Vagina (tissue), 2 donors: ENCODE measurements at places on chromosomes 7 and 10.

DNA sequence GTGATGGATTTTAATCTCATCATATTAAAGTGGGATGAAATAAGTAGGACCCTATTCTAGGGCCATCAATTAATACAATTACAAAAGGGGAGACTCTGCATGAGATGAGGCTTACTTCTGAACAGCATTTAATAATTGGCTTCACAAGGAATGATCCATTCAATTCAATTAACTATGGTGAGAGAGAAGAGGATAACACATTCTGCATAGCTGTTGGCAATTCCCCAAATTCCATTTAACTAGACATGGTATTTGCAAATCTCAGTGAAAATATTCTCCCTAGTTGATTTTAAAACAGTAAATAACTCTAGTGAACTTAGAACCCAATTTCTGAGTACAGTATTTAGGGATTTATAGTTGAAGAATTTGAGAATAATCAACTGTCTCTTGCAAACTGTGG lies 145.3 kb downstream of the NOC3L start:
- no peak for DNase-seq

DNA sequence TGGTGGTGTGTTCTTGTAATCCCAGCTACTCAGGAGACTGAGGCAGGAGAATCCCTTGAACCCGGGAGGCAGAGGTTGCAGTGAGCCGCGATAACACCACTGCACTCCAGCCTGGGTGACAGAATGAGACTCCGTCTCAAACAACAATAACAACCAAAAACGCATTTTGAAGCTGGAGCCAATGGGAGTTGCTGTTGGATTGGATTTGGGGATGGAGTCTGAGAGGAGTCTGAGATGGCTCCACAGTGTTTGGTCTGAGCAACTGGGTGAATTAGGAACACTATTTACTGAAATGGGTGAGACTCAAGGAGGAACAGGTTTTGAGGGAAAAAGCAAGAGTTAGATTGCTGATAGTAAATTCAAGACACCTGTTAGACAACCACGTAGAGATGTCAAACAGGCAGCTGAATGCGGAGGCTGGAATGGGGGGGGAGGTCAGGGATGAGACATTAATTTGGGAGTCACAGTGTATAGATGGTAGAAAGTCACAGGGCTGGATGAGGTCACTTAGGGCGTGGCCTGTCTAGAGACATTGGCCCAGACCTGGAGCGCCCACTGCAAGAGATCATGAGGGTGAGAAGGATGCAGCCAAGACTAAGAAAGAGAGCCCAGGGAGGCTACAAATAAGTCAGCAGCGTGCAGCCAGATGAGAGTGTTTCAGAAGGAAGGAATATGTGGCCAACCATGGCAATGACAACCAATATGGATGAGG lies 56.4 kb downstream of the CYCS start:
- no peak for DNase-seq

GRCh38 chr10:61828034-61828433 lies 73.5 kb upstream of the ARID5B start:
- DNase-seq, result no peak

DNA sequence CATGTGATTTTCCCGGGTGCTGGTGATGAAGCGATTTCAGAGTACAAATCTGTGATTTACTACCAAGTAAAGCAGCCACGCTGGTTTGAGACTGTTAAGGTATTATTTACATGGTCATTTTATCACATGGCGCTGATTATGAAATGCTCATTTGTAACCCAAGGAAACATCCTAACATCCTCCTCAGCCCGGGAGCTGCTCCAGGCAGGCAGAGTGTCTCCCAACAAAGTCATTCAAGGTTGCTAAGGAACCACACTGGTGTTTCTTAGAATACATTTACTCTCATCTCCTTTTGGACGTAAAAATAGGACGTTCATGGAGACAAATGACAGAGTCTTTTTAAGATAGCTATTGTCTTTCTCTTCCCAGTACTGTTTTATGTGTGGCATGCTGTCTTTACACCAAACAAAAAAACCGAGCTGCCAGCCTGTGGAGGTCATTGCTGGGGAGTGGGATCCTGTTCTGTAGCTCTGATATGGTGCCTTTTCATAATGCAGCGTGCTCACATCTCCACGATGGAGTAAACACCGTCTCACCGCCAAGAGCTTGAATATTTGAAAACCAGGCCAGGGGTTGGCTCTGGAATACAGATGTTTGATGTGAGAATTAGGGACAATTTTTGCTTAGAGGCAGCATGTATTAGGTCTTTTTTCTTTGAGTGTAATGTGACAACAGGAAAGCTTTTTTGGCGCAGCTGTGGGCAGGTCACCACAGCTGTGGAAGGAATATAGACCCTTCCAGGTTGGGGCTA lies 119.6 kb downstream of the DOCK1 start:
- DNase-seq, result peak; percentile 87

DNA sequence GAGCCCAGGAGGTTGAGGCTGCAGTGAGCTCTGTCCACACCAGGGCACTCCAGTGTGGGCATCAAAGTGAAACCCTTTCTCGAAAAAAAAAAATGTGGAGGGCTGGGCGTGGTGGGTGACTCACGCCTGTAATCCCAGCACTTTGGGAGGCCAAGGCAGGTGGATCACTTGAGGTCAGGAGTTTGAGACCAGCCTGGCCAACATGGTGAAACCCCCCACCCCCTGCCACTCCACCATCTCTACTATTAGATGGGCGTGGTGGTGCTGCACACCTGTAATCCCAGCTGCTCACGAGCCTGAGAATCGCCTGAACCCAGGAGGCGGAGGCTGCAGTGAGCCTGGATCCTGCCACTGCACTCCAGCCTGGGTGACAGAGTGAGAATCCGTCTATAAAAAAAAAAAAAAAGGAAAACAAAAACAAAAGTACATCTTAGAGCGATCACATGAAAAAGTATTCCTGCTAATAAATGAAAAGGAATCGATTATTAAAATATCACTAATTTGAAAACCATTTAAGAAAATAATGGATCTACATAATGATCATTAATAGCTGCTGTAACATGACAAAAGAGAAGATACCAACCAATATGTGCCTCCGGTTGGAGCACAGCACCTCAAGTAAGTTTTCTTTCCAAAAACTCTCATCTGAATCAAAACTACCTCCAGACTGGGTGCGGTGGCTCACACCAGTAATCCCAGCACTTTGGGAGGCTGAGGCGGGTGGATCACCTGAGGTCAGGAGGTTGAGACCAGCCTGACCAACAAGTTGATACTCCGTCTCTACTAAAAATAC lies 4.9 kb downstream of the HNRNPF start:
- no peak for DNase-seq

DNA sequence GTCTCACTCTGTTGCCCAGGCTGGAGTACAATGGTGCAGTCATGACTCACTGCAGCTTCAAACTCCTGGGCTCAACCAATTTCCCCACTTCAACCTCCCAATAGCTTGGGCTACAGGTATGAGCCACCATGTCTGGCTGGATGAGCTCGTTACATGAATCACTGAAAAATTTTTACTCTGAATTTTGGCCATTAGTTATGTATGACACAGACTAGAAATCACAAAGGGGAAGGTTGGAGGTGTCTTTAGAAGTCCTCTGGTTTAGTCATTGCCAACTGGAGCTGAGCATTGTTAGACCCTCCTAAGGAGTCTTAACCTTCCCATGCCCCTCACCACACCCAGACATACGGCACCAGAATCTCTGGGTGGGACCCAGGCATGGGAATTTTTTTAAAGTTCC lies 34.7 kb downstream of the SVIL start:
- DNase-seq, result no peak

DNA sequence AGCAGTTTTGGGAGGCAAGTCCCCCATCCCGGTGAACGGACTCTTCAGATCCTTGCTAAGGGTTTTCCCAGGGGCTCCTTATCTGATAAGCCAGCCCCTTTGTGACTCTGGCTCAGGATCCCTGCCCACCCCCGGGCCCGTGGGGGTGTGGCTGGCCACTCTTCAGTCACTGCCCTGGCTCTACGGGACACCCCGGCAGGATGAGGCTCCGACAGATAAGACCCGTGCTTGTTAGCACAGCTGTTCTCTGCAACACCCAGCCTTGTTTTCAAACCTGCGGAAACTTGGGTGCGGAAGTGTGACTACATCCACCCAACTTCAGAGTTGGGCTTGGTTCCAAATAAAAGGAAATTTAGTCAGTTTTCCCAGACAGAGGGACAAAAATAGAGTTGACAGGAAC lies 66.7 kb upstream of the PODXL start:
- DNase-seq, result no peak

DNA sequence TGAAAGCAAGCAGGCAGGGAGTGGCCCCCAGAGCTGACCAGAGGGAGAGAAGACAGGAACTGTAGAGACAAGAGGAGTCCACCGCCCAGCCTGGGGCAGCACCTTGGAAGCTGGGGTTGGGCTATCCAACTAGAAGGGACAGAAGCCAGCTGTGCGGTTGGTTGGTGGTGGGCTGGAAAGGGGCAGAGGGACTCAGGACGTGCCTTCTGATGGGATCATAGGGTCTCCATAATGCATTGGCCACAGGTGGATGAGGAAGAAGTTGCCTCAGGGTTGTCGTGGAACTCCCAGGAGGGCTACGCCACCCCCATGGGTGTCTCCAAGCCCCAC lies 114.0 kb upstream of the RET start:
- DNase-seq, result no peak

- no peak for DNase-seq
Measured at GRCh38 chr7:145831616-145832206, 284.9 kb upstream of the CNTNAP2 start.

DNA sequence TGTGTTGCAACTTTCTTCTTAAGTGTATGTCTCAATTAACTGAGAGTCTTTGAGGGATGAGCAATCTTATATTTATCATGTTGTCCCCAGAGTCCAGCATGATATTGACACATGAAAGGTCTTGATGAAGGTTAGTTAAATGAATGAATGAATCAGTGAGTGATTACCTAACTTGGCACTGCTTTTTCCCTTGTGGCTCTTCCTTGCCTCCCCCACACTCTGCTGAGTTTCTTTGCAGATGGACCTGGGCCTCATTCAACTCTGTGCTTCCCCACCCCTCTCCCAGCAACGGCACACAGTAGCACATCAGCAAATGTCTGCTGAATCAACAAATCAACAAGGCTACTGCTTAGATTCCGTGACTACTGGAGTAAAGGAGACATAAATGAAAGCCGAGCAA lies 235.1 kb upstream of the CXCL12 start:
- DNase-seq, result no peak

DNA sequence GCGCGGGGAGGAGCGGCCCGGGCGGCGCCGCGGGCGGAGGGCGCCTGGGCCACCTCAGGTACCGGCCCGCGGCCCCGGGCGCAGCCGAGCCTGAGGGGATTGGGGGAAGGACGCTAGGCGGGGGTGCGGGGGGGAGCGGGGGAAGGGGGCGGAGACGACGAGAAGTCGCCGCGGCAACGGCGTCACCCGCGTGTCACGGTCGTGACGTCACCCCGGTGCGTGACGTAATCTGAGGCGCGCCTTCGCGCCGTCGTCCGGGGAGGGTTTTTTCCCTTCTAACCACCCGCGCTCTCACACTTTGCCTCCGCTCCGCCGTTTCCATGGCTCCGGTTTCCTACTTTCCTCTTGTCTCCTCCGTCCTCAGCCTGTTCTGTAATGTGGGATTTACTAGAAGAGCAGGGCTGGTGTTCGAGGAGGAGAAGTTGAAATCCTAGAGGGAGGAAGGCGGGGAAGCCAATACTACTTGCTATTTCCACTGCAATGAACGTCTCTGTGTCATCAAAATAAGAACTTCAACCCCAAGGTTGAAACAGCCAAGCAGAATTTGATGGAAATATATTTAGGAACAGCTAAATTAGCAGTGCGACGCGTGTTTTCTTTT lies at the start of gene BRAF:
BRAF (minus strand) TSS at position 109 of the 601 bp plus-strand sequence. CDS start 226 bp downstream, outside the sequence.
- DNase-seq, result no peak

DNA sequence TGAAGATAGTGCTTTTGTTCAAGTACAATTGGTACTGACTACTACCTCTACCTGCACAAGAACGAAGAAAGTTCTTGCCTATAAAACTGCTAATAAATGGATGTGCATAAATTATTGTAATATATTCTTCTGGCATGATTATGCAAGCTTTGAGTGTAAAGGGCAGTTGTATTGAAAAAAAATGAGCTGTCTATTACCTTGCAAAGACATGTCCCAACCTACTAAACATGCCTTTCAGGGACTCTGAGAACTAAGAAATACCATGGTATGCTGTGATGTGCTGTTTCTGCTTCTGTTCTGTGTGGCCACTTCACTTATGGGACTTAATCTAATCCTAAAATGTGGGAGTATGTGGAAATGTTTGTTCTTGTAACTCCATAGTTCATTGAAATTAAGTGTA lies 1083.4 kb downstream of the LRMDA start:
- no peak for DNase-seq

- DNase-seq, result no peak
Measured at GRCh38 chr7:139753081-139753692, 24.6 kb downstream of the HIPK2 start.

DNA sequence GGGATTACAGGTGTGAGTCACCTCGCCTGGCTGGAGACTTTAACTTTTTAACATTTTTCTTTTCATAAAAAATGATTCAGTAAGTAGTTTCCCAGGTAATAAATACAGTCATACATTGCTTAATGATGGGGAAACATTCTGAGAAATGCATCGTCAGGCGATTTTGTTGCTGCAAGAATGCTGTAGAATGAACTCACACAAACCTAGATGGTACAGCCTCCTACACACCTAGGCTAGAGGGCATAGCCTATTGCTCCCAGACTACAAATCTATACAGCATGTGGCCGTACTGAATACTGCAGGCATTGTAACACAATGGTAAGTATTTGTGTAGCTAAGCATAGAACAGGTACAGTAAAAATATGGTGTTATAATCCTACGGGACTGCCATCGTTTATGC lies 108.5 kb upstream of the SFMBT2 start:
- no peak for DNase-seq

GRCh38 chr7:20816372-20816959 lies 29.8 kb upstream of the SP8 start:
- DNase-seq, result no peak

- peak; percentile 54 for DNase-seq
Measured at GRCh38 chr10:44581996-44582395, 197.1 kb upstream of the CXCL12 start.

- DNase-seq, result no peak
Measured at GRCh38 chr10:35413985-35414861, 77.9 kb downstream of the CCNY start.

- DNase-seq, result no peak
Measured at GRCh38 chr7:66464059-66464458, 164.6 kb upstream of the KCTD7 start.

DNA sequence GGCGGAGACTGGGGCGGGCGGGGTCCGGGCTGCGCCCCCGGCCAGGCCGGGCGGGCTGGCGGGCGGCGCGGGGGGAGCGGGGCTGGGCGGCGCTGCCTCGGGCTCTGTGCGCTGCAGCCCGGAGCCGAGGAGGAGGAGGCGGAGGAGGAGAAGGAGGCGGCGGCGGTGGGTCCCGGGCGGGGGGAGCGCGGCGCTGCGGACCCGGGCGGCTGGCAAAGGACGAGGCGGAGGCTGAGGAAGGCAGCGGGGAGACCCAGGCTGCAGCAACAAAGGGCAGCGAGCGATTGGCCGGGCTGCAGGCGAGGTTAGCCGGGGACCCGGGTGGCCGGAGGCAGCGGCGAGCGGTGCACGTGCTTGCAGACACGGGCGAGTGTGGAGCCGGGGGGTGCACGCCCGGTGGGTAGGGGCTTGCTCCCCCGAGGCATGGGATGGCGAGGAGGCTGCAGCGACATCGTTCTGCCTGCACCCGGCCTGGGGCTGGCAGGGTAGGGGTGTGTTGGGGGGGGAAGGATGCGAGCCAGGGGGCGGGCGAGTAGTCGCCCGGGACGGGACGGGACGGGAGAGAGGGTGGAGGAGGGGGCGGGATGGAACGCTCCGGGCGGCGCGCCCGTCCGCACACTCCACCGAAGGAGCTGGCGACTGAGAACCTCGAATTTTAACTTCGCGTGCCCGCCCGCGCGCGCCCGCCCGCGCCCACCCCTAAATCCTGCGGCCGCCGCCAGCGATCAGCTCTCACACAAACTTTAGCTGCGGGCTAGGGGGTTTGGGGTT lies 844 bp upstream of the KAT6B start:
- DNase-seq, result peak; percentile 91

- DNase-seq, result no peak
Measured at GRCh38 chr7:95718577-95719410, 53.6 kb upstream of the DYNC1I1 start.
